ENCODE measurements at places on chromosomes 3 and 15. TPM values are rescaled to one million over a fixed set of nuclear protein-coding genes. Genes with fewer than 3 reads are reported as not detected.

The LSAMP gene
- total RNA-seq = not detected

DNA sequence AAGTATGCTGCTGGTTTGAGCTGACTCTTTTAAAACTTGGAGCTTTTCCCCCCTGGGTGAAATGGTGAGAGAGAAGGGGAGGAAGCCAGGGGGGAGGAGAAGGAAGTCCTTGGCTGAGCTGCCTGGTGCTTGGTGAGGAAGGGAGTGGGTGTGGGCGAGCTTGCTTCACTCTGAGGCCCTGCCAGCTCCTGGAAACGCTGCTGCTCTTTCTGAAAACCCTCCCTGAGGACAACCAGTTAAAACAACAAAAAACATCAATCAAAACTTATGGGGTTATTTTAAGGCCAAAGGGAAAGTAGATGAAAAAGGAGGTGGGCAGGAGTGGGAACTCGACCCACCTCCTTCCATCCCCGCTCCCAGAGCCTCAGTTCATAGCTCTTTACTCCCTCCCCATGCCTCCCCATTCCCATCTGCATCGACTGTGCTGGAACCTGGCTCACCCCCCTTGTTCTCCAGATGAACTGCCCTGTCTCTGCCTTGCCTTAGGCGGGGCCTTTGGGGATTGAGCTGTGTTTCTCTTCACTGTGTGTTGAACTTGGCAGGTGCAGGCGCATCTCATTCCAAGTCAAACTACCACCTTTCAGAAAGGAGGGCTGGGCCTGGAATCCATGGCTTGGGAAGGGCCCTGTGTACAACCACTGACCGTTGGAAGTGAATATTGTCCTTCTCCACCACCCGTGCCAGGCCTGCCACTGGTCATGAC lies 166.1 kb downstream of the ZNF621 start:
- no peak for DNase-seq

- peak; percentile 16 for DNase-seq
Observed at GRCh38 chr3:107660306-107660976, 137.7 kb downstream of the BBX start.

The LYZL4 gene
- not detected for total RNA-seq

GRCh38 chr3:5255404-5256344 lies 68.2 kb downstream of the EDEM1 start:
- no peak for DNase-seq
